ENCODE measurements at places on chromosomes 3 and 15. TPM values are rescaled to one million over a fixed set of nuclear protein-coding genes. Genes with fewer than 3 reads are reported as not detected.

- peak; percentile 10 for DNase-seq
Measured at GRCh38 chr3:107142786-107143575, 234.3 kb upstream of the CCDC54 start.

GRCh38 chr3:88412346-88412745, 262.6 kb downstream of the C3orf38 start:
- DNase-seq, result no peak

The CHRD gene
- 9.1 TPM for total RNA-seq

- DNase-seq, result no peak
Measured at GRCh38 chr15:87669846-87670245, 586.7 kb downstream of the NTRK3 start.

DNA sequence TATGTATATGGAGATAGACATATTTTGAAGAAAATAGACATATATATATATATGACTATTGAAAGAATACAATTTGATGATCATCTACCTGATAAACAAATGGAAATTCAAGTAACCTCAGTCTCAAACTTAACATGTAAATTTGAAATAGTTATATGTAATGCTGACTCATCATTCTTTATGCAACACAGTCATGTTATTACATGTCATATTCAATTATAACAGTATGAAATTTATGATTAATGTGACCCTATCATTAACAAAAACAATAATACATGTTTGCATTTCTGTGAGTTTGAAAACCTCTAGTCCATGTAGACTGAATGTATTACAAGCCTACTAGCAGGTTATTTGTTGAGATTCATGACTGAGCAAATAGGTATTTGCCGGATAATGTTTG, 204.1 kb downstream of the CADM2 start:
- DNase-seq, result no peak

DNA sequence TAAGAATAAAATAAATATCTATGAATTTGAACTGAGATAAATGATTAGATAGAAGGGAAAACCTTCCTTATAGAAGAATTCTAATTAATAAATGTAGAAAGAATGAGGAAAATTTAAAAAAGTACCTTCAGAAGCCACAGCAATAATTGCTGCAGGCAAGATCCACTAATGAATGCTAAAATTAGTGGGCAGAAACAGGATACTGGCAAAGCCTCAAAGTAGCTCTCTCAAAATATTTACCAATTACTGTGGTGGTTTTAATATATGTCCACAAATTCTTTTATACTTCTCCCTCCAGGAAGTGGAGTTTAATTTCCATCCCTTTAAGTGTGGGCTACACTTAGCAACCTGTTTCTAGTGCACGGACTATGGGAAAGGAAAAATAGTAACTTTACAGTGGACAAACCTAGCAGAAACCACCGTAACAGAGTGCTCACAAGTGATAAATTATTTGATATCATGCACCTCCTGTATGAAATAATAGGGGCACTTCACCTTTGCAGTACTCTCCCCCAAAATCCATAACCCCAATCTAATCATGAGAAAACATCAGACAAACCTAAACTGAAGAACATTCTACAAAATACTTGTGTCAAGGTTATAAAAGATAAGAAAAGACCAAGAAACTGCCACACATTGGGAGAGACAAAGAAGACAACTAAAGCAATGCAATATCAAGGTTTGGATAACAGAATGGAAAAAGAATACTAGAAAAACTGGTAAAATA, 6.8 kb downstream of the PEAK1 start:
- DNase-seq, result no peak

DNA sequence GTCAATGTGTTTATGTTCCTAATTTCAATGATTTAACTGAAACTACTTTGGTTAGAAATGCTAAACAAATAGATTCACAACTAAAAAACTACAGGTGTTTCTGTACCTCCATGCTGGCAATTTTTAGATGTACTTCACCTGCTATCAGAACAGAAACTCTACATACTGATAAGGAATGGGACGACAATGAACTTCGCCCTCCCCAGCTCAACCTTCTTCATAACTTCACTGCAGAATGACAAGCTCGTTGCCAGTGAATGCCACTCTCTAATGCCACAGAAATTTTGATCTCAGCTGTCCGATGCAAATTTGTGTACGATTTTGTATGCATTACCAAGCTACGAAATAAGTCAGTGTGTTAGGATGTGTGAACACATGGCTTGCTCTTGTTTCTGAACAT, 133.4 kb downstream of the FOXP1 start:
- no peak for DNase-seq

DNA sequence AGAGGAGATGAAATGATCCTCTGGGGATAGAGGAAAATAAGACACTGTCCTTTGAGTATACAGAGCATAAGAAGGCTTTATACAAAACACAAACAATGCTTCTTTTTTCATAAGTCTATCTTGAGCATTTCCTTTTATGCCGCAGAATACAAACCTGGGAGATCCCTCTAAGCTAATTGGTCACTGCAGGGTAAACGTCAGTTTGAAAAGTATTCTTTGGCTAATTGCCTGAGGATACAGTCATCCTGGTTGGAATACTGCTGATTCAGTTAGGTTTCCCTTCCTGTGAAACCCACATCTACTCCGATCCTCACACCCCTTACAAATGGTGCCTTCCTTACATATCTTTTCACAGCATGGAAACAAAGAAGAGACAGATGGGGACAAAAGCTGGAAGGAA, 10.6 kb downstream of the WNT5A start:
- no peak for DNase-seq

DNA sequence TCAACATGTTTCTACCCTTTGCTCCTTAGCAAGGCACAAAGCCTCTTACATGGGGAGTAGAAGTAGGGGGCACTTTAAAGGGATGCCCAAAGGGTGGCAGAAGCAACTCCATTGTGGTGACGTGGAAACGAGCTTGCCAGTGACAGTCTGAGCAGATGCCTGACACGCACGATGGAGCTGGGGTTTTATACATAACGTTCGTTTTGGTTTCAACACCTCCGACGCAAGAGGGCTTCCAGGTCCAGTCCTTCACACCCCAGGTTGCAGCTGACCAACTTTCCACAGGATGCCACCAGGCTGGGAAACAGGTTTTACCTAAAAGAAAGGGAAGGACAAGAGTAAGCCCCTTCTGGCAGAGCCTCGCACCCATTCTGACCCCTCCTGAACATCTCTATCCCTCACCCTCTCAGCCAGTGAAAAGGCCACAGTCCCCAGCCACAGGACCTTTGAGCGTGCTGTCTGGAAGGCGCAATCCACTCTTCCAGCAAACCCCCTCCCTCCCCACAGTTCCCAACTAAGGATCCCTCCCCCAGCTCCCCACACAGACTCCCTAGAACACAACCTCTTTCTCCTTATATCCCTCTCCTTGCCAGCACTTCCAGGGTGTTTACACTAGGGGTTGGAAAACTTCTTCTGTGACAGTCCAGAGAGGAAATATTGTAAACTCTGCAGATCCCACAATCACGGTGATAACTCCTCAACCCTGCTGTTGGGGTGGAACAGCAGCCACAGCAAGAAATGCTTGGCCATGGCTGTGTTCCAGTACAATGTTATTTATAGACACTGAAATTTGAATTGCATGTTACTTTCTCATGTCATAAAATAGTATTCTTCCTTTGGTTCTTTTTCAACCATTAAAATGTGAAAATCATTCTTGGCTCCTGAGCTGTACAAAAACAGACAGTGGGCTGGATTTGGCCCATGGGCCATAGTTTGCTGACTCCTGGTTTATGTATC, 36.2 kb downstream of the FAM174B start:
- DNase-seq, result no peak

DNA sequence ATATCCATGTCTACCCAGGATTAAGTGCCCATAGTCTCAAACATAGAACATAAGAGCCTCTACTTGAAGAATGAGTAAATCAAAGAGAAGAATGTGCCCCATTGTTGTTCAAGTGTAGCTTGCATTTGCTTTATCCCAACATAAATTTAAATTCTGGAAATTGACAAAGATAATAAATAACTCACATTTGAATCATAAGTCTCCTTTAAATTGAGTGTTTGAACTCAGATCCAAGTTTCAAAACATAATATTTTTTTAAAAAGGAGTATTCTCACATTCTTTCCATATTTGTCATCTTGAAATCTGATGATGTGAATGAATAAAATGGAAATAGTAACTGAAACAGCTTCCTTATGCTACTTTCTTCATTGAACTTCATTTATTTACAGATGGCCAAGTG, 135.2 kb downstream of the MECOM start:
- DNase-seq, result no peak

DNA sequence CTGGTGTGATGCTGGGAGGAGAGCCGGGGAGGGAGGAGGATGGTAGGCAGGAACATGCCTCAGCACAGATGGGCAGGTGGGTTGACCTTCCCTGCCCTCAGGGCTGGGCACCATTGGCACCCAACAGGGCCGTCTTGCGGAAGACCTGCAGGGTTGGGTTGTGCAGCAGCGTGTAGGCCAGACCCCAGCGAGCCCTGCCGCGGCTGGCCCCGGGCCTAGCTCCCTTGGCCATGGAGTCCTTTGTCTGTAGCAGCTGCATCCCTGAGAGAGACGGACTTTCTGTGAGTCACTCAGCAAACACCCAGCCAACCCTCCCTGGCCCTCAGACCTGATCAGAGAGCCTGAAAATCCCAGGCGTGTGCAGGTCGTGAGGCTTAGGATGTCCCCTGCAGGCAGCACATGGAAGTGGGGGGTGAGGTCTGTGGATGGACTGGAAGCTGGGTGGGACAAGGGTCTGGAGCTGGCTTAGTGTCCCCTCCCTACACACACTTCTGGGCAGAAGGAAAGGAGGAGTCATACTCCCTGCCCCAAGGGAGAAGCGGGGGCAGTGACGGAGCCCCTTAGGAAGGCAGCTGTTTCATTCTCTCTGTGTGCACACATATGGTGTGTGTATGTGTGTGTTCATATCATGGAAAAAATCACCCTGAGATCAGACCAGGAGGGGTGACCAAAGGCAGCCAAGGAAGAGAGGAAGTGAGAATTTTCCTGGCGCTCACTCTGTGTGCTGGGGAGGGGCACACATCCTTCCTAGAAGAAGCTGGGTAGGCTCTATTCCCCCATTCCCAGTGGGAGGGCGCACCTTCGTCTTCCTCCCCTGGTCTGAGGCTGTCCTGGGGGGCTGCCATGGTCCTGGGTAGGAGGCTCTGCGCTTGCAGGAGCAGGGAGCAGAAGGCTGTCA, 6.7 kb downstream of the ISLR start:
- no peak for DNase-seq

The TRPC1 gene
- 86.2 TPM for total RNA-seq

GRCh38 chr15:98076021-98076816, 115.7 kb downstream of the ARRDC4 start:
- DNase-seq, result no peak

GRCh38 chr3:24854748-24855147, 360.1 kb upstream of the THRB start:
- DNase-seq, result no peak

The SPINK8 gene
- total RNA-seq, result not detected

DNA sequence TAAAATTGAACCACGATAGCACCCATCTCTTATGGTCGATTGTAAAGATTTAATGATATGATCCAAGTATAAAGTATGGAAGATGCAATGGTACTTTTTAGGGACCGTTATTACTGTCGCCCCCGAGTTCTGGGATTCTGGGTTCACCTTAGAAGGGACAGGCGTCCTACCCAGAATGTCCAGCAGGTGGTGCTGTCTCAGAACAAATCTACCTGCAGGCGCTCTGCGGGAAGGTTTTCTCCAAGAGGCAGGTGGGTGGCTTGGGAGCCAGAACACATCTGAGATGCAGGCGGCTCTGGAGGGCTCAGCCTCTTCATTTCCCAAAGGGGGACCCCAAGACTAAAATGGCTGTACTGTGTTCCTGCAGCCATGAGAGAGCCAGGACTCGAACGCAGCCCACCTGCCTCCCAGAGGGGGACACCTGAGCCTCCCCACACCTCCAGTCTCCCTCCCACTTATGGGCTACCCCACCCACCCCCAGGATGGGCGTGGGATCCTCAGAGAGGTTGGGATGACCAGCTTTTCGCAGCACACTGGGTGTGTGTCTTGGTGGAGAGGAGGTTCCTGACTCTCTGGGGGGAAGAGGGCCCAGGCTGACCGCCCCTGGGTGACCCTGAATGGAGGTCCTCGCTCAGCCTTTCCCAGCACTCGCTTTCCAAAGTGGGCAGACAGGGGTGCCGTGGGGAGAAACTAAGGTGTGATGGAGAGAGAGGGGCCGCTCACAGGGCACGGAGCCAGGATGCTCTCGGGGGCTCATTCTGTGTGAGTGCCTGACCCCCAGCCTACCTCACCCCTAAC, 28.1 kb upstream of the CORO2B start:
- DNase-seq, result peak; percentile 14

- DNase-seq, result no peak
Measured at GRCh38 chr15:76065245-76065644, 5.5 kb downstream of the TMEM266 start.

DNA sequence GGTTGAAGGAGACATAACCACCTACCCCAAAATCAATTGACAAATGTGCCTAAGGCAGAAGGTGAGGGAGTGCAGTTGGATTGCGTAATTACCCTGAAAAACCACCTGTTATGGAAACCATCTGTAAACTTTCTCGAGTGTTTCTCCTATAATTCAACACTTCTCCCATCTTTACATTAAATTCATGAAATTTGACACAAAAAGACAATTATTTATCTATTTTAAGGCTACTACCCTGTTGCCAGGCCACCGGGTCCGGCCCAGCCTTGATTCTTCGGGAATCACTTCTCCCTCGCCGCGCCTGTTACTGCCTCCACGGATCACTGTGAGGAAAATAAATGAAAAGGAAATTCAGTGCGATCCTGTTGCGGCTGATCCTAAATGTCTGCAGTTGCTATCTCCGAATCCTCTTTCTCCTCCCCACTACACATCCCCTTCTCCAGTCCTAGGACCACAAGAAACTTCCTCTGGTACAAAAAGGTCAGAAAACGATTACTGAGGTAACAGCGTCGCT, 646 bp downstream of the IQCB1 start:
- no peak for DNase-seq

GRCh38 chr3:36907911-36908646, 36.8 kb downstream of the TRANK1 start:
- DNase-seq, result peak; percentile 32

DNA sequence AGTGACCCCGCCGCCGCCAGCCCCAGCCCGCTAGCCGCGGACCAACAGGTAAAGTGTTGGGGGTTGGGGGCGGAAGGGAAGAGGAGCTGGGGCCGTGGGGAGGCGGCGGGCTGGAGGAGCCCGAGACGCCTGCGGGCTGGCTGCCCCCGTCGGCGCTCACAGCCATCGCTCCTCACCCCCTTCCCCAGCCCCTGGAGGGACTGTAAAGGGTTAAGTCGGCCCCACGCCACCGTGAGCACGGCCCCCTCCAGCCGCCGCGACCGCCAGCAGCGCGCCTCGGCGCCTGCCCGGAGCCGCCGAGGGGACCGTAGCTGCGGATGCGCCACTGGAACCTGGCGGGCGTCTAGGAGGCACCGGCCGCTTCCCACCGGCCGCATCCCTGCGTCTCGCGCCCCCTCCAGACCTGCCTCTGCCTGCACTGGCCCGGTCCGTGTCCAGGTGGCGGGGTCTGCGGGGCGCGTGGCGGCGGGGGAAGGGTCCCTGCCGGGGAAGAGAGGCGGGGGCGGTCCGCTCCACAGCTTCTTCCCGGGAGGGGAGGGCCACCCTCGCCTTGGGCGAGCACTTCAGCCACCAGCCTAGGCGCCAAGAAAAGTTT, 522 bp downstream of the MED12L start:
- DNase-seq, result no peak

The DCLK3 gene
- total RNA-seq, result 1.4 TPM

Measured in urinary bladder (tissue), 4 donors.